ENCODE measurements at places on chromosomes 3 and 15. TPM values are rescaled to one million over a fixed set of nuclear protein-coding genes. Genes with fewer than 3 reads are reported as not detected.

- no peak for DNase-seq
These were observed 134.4 kb upstream of the SKOR1 start for GRCh38 chr15:67690936-67691335.

DNA sequence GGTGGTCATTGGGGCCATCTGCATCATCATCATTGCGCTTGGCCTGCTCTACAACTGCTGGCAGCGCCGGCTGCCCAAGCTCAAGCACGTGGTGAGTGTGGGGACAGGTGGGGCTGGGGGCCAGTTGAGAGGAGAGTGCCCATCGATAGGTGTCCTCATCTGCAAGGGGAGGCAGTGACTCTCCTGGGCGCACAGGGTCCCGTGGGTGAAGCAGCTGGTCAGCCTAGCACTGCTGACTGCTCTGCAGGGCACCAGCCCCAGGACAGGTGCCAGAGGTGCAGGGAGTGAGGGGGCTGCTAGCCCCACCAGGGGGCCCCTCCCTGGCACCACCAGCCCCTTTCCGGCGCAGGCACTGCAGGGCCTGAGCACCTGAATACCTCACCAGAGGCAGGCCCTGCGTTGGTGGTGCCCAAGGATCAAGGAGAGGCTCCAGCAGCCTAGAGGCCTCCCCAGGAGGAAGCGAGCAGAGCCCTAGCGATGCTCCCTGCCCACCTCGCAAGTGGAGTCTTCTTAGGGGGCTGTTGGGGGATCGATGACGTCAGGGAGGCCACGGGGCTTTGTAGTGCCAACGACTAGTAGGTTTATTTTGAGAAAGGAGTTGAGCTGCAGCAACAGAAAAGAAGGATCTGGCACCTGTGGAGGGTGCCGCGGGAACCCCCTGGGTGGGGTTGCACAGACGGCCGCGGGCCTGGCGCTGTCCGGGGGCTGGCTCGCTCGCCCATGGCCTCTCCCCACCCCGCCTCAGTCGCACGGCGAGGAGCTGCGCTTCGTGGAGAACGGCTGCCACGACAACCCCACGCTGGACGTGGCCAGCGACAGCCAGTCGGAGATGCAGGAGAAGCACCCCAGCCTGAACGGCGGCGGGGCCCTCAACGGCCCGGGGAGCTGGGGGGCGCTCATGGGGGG is 976 bp upstream of the ABTB1 start:
- peak; percentile 79 for DNase-seq

GRCh38 chr3:113006359-113007056 is 15.7 kb downstream of the GTPBP8 start:
- no peak for DNase-seq

DNA sequence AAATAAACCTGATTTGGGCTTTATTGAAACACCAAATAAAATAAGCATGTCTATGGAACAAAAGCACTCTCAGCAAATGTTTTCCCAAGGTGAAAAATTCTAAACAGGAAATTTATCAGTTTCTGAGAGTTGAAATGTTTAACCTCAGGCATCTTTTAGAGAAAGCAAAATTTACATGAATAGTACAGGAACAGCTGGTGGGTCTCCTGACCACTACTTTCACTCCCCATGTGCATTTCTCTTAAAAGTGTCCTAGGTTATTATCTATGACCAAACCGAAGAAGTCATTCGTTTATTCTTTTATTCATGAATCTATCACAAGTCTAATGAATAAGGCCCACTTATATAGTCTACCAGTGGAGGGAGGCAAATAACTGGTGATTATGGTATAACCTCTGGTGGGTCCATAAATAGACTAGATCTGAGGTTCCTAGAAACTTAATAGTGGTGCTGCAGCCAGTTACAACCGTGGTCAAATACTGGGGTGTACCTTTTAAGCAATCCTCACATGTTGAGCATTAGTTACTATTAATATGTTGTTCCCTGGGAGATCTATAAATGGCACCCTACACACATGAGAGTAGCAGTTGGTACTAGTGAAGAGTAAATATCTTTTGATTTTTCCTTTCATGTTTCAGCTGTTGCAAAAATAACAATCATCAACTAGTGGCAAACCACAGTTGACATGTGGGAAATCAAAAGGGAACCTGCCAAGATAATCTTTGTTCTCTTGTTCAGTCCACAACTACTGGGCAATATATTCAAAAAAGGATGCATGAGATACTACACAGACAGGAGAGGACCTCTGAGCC is 169.3 kb upstream of the STAC start:
- no peak for DNase-seq

- no peak for DNase-seq
These were observed 55.9 kb downstream of the DNASE1L3 start for GRCh38 chr3:58154626-58155449.

DNA sequence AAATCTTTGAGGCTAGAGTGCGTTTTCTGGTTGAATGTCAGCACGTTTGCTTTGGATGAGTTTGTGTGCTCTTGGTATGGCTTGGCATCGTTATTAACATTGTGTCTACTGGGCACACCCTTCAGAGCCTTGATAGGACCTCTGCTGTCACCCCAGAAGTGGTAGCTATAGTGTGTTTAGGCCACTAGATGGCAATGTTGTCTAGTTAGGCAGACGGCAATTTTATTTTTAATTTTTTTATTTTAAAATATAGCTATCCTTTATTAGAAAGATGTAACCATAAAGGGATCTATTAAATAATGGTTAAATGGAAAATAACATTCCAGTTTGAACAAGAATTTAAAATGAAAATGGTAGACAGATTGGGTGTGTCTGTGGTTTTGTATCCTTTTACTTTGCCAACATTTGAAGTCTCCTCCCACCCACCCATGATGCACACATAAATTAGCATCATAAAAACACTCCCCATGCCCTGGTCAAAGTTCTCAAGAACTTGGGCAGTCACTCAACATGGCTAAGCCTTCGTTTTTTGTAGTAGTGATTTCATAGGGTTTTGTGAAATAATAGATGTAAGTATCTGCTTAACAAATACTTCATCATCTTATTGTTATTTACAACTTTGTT is 200.7 kb downstream of the KCNH8 start:
- DNase-seq = no peak

- no peak for DNase-seq
These were observed 23.2 kb downstream of the ERICH6 start for GRCh38 chr3:150680562-150680961.

- no peak for DNase-seq
These were observed 4.6 kb upstream of the SIN3A start for GRCh38 chr15:75455982-75456531.

DNA sequence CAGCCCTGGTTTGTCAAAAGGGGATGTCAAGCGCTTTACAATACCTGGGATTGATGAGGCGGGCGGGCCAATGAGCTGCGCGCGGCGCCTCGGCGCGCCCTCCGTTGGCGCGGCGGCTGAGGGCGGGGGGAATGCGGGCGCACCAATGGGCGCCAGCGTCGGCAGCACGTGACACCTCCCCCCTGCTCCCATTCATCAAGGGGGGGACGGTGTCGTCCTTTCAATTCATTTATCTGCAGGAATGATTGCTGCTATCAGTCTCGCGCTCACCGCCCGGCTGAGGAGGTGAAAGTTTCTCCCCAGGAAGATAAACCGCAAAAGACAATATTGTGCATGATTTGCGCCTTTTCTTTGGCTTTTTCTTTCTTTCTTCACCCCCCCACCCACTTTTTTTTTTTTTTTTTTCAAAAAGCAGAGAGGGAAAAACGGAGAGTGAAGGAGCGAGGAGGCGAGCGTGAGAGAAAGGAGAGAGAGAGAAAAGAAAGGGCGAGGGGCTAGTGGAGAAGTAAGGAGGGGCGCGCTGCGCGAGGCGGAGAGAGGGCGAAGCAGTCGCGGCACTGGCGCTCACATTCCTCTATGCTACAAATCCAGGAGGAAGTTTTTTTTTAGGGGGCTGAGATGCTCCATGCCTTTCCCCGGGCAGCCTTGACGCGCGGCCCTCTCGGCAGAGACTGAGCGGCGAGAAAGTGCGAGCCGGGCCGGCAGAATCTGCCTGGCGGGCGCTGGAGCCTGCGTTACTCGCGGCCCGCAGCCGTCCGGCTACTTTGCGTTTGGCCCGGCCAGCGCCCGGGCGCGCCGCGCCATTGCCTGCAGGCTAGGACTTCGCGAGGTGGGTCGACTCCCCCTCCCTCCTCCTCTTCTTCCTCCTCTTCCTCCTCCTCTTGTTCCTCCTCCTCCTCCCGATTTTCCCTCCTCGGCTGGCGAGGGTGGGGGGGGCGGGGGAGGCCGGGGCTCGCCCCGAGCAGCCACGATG is at the start of gene ZIC1:
TSS of gene ZIC1 (plus strand) at position 223 of the 973 bp plus-strand sequence. CDS start at position 971, 748 bp downstream.
- no peak for DNase-seq

- DNase-seq = no peak
These were observed 62.7 kb downstream of the NPTN start for GRCh38 chr15:73570355-73571032.

GRCh38 chr3:68057637-68058320 is 403.4 kb upstream of the SUCLG2 start:
- DNase-seq = no peak

DNA sequence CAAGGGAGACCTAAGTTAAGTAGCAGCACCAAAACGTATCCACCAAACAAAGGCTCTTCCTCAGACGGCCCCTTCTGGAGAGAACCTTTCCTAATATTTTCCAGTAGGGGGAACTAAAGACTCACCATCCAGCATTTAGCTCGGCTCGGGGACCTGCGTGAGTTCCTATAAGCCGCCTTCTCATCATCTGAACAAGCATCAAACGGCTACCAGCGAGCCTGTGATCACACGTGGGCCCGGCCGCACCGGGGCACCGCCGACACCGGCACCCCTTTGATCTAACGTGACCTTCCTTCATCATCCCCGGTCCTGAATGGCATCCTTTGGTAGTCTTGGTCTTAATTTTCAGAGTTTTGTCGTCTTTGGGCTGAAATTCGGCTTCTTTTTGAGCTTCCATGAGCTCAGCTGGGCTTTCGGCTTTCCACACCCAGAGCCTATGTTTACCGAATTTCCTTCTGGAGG is 1.4 kb upstream of the ROBO2 start:
- peak; percentile 71 for DNase-seq

GRCh38 chr3:127406309-127407025 is 118.6 kb upstream of the PRR20G start:
- DNase-seq = no peak

- no peak for DNase-seq
These were observed 23.2 kb downstream of the SEMA5B start for GRCh38 chr3:123004201-123004918.

DNA sequence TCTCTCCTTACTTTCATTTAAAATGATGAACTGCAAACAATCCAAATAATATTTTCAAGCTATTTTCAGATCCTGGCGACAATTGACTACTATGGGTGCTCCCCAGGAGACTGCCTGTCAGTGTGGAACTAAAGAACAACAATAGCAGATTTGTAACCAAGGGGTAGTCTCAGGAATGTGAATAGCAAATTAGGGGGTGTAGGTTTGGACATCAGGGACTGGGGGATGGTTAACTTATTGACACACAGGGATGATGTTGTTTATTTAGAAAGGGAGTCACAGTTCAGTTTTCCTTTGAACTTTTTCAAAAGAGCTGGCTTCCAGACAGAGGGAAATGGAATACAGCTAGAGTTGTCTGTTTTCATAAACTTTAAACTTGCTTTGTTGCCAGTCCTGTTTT is 229.8 kb downstream of the LRTM1 start:
- no peak for DNase-seq

GRCh38 chr3:122998206-122998605 is 29.4 kb downstream of the SEMA5B start:
- DNase-seq = no peak

DNA sequence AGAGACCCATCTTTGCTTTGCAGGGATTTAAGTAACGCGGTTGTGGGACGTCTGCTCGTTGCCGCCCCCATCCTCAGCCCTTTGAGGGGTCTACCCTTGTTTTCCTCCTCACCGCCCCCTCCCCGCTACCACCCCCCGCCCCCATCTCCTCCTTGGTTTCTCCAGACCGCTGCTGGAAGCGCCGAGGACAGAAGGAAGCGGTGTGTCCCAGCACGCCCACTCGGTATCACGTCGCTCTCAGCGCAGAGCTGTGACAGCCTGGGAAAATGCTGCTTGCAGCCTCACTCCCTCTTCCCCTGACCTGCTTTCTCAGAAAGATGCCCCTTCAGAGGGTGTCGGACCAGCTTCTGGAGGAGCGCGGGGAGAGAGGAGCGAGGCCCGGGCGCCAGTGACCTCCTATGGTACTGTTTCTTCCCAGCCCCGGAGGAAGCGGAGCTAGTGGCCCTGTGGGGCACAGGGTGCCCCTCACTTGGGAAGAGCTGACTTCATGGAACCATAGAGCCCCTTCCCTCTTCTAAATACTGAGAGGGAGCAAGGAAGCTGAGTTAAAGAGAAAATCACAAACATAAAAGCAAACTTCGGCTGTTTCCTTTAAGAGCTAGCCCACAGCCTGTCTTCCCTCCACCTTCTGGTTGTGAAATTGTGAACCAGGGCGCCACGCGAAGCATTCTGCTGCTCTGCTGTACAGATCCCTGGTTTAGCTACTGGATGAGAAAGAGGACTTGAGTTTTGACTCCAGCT is 698 bp downstream of the IL1RAP start:
- DNase-seq = peak; percentile 78

The HDDC3 gene
- 7.7 TPM for total RNA-seq

The GP9 gene
- not detected for total RNA-seq

The RARB gene
- total RNA-seq = 5.9 TPM

The CD96 gene
- total RNA-seq = 1.8 TPM

The SLC12A8 gene
- 2.6 TPM for total RNA-seq

The SNTN gene
- not detected for total RNA-seq

The PLS1 gene
- 0.97 TPM for total RNA-seq

The NANOGP8 gene
- 1.5 TPM for total RNA-seq

The GALNT15 gene
- 113 TPM for total RNA-seq

The ADAMTS17 gene
- total RNA-seq = 4.2 TPM

The TMED3 gene
- 49.3 TPM for total RNA-seq
